Activated CD8-positive, alpha-beta memory T cell treated with anti-CD3 and anti-CD28 coated beads, Interleukin-2, amount 50 U/mL, for 4 hours (primary cell): ENCODE measurements at places on chromosomes 3 and 15.

- no peak for DNase-seq
These were observed 231.1 kb downstream of the NR2F2 start for GRCh38 chr15:96561593-96561992.

GRCh38 chr3:46380471-46381221, 9.9 kb downstream of the CCR5 start:
- DNase-seq, result no peak

DNA sequence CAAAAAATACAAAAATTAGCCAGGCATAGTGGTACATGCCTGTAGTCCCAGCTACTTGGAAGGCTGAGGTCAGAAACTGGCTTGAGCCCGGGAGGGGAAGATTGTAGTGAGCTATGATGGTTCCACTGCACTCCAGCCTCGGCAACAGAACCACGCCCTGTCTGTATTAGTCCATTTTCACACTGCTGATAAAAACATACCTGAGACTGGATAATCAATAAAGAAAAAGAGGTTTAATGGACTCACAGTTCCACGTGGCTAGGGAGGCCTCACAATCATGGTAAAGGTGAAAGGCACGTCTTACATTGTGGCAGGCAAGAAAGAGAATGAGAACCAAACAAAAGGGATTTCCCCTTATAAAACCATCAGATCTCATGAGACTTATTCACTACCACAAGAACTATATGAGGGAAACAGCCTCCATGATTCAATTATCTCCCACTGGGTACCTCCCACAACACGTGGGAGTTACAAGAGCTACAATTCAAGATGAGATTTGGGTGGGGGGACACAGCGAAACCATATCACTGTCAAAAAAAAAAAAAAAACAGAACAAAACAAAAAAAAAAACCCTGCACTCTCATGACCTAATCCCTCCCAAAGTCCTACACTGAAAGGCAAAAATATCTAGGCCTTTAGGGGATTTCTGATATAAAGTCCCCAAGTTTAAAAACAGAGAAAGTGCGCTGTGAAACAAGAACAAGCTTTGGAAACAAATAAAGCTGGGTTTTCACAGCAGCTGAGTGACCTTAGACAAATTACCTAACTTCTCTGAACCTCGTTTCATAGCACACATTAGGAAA, 224.7 kb downstream of the IGSF11 start:
- DNase-seq, result no peak

- no peak for DNase-seq
These were observed 666.7 kb upstream of the SGO1 start for GRCh38 chr3:20852712-20853111.

DNA sequence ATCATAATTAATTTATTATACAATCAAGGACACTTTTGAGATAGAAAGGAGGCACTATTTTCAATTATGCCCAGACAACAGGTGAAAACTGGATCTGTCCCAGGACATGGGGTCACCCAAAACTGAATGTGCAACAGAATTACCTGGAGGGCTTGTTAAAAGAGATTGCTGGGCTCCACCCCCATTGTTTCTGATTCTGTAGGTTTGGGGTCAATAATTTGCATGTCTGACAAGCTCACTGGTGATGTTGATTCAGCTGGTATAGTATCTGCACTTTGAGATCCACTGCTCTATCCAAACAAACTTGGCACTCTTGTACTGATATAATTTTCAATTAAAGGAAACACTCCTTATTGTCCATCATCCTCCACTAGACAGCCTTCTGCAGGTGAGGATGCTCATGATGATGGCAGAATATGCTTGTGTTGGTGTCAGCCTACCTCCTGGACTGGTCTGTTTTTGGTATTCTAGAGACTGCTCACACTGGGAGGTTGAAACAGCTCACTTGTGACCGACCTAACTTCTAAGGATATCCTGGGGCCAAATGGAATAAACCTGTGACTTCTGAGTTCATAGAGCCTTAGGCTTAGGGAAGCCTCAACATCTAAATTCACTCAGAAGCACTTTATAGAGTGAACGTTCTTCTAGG, 2.2 kb downstream of the P2RY14 start:
- no peak for DNase-seq

- DNase-seq, result no peak
These were observed 449.8 kb upstream of the TPRG1 start for GRCh38 chr3:188721990-188722389.
